ENCODE measurements at places on chromosomes 3 and 15. TPM values are rescaled to one million over a fixed set of nuclear protein-coding genes. Genes with fewer than 3 reads are reported as not detected.

FNDC3B gene
- 34.4 TPM for total RNA-seq

DPPA2 gene
- total RNA-seq, result not detected

SPTSSB gene
- not detected for total RNA-seq

TARS3 gene
- total RNA-seq, result 10.8 TPM

CD200 gene
- 1.9 TPM for total RNA-seq

AMT gene
- total RNA-seq, result not detected

NEO1 gene
- 14.0 TPM for total RNA-seq

MME gene
- 19.5 TPM for total RNA-seq

RASL12 gene
- total RNA-seq, result not detected

Measured in SK-MEL-5 (cell line).